MV-4-11 (cell line): ENCODE measurements at places on chromosomes 7 and 10.

DNA sequence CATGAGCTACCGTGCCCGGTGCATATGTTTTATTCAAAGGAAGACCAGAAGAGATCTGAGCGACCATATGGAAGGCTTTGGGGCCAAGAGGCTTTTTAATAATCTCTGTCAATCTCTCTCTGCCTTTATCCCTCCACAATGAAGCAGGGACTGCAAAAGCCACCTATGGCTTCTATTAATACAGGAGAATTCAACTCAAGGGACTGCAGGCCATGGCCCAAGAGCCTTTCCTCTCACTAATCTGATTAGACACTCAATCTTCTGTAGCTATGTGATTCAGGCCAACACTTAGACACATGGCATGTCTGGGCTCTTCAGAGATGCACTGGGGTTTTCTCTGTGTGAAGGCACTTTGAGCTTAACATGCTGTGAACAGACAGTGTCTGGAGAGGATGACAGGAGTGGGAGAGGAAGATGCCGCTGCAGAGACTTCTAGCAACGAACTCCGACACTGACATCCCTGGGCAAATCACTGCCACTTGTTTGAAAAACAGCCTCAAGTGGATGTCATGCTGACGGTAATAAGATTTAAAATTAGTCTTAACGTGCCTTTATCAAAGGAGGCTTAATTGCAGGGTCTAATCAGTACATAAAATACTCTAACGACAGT lies 114.4 kb upstream of the AOAH start:
- no peak for DNase-seq

DNA sequence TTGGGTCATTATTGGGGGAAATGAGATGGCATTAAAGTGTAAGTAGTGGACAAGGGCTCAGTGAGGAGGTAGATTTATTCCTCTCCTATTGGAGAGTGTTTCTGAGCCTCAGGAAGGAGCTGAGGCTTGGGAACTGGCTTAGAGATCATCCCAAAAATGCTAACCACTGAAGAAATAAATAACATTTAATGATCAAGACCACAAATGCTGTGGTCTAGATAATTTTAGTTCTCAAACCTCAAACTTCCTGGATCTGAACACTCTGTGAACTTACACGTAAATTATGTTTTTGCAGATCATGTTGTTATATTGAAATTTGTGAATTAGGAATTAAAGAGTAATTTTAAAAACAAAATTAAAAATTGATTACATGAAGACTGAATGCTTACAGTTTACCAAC lies 27.3 kb downstream of the MDFIC start:
- peak; percentile 12 for DNase-seq

DNA sequence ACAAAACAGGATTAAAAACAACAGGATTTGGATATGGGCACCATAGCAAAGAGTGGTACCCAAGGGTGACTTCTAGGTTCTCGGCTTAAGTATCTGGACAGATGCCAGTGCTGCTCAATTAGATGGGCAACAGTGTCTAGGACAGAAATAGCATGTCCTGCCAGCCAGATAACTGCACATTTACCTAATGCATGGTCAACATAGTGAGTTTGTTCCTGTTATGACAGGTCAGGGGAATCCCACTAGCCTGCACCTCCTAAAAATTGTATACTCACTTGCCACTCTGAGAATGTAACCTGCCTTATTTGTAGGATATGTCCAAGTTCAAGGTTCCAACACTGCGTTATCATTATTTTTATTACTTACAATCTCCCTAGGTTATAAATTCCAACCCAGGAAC lies 471.7 kb downstream of the GRM8 start:
- no peak for DNase-seq

GRCh38 chr10:1347962-1348772 lies 292.0 kb downstream of the WDR37 start:
- DNase-seq = no peak

GRCh38 chr7:131581241-131582051 lies 25.0 kb upstream of the PODXL start:
- no peak for DNase-seq

- no peak for DNase-seq
These were observed 36.5 kb downstream of the ETV1 start for GRCh38 chr7:13952921-13953320.

DNA sequence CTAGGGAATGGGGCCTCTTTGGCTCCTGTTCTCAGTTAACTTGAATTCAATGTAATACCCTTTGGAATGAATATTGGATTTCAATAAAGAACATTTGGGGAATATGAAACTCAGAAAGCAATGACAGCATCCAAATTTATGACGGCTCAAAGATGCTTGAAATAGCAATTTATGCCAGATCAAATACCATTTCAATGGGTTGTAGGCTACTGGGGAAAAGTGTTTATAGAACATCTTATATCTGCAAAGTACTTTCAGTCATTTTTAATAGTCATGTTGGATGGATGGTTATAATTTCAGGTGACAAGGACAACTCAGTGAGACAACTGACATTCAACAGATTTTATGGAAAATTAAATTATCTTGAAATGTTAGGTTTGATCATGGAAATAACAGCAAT lies 772.7 kb downstream of the PHTF2 start:
- DNase-seq = no peak

- no peak for DNase-seq
These were observed 27.1 kb upstream of the VCL start for GRCh38 chr10:73970845-73971244.

DNA sequence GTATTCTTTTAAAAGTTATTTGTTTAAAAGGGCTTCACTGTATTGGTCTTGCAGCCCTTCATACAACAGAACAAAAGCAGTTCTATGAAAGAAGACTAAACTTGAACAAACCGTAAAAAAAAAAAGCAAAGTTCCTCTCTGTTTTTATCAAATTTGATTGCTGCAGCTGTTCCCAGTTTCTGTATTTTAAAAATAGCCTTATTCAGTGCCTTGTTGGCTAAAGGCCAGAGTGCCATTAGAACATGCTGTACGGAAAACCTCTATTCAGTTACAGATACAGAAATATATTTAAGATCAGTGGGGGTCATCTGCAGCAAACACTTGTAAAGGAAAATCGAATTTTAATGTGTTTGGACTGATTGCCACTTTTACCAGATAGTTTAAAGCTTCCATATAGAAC lies 207.8 kb upstream of the ETV1 start:
- DNase-seq = no peak

- no peak for DNase-seq
These were observed 35.5 kb downstream of the PPP1R3C start for GRCh38 chr10:91597197-91597881.

DNA sequence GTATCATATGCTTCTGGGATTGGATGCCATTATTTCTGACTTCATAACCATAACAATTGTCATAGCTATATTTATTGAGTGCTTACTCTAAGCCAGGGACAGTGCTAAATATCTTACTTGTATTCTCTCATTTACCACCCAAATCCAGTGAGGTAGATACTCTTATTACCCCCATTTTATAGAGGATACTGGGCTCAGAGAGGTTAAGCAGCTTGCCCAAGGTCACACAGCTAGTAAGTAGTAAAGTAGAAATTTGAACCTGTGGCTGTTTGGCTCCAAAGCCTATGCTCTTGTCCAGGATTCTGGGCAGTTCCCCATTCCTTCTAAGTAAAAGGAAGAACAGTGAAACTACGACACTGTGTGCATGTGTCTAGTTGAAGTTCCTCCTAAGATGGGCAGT lies 56.5 kb downstream of the COL13A1 start:
- no peak for DNase-seq

DNA sequence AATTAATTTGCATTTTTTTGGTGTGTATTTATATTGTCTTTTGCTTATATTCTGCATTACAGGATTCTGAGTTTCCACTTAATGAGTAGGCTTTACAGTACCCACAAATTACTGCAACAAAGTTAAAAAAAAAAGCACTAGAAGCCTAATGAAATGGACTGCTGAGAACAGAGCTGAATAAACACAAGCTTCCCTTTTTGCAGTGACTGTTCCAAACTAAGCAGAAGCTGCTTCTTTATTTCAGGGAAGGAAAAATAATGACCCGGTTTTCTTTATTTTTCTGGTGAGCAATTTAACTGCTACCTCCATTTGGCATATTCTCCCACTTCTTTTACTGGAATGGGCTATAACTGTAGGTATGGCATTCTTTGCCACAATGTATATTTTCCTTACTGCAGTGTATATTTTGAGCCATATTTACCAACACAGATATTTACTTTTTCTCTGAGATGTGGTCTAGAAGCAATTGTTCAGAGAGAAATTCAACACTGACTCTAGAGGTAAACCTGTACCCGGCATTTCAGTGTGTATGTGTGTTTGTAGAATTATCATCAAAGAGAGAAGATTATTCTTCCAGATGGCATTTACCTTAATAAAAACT lies 56.9 kb downstream of the HDAC9 start:
- DNase-seq = peak; percentile 45

DNA sequence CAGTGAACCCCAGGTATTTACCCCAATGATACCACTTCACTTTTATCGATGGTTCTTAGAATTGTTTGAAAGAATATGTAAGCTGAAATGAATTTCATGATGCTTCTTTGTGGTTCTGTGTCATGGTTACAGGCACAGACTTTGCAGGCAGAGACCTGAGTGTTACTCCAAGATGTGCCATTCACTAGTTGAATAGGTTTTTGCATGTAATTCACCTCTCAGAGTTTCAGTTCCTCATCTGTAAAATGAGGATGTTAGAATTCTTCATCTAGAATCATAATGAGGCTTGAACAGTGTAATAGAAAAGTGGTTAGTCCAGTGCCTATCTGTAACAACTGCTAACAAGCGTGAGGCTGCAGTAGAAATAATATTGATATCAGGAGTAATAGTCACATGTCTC lies 54.6 kb downstream of the VSTM2A start:
- DNase-seq = no peak

GRCh38 chr7:140121326-140121725 lies 55.5 kb downstream of the KDM7A start:
- DNase-seq = no peak

- DNase-seq = no peak
These were observed 615.1 kb downstream of the SUGCT start for GRCh38 chr7:40749877-40750276.

GRCh38 chr7:85748861-85749260 lies 562.0 kb upstream of the SEMA3D start:
- DNase-seq = no peak

DNA sequence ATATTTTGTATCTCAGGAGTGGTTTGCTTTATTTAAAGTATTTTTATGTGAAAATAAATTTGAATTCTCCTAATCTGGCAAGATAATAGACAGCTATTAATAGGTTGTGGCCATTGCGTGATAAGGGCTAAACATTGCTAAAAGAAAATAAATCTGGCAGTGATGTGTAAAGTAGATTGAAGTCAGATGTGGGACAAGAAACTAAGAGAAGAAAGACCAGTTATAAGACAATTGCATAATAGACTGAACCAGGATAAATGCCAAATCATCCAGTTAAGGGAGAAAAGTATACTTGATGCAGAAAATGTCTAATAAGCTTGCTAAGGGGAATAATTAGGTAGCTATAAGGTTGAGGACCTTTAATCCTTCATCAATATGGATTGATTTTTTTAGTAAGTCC lies 197.5 kb upstream of the CSTF2T start:
- no peak for DNase-seq

DNA sequence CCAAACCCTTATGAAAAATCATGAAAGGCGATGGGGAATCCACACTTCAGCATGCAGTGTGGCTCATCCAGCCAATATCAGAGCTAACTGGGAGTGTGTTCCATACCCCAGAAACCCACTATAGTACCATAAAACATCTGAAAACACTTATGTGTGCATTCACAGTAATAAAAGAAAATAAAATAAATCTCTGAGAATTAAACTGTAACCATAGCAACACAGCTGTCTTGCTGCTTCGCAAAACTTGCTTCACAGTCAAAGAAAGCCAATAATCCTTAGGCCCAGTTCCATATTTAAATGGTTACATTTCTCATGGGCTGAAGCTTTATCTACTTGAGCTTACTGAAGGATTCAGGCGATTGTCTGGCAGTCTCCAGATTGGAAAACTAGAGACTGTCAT lies 19.9 kb upstream of the POLR1F start:
- no peak for DNase-seq

DNA sequence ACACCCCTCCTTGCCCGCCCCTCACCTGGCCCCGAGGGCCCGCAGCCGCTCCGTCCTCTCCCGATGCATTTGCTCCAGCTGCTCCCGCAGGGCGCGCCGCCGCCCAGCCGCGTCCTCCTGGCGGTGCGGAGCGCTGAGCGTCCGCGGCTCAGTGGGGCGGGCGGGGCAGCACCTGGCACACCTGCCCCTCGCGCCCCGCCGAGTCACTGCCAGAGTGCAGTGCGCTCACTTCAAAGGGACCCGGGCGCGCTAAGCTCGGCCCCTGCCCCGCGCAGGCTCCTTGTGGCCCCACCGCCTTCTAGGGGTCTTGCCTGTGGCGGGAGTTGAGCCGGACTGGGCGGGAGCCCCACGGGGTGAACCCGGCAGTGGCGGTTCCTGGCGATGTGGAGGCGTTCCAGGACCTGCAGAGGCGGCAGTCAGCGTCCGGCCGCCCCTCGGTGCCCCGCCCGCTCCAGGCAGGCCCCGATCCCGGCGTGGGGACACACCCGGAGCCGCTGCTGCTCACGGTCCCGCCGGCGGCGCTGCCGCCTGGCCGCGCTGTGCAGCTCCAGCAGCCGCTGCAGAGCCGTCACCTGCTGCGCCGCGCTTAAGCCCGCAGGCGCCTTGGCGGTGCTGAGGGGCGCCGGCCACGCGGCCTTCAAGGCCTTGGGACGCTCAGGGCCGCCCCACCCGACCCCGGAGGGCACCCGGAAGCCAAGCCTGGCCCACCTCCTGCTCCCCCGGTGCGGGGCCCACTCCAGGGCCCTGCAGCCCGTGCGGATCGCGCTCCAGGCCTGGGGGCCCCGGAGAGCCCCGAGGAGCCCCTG lies 6.7 kb downstream of the ATP6V1F start:
- no peak for DNase-seq

DNA sequence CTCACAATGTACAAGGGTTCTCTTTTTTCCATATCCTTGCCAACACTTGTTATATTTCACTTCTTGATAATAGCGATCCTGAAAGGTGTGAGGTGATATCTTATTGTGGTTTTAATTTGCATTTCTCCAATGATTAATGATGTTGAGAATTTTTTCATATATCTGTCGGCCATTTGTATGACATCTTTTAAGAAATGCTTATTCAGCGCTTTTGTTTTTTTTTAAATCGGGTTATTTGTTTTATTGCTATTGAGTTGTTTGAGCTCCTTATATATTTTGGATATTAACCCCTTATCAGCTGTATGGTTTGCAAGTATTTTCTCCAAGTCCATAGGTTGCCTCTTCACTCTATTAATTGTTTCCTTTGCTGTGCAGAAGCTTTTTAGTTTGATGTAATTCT lies 218.8 kb downstream of the MTERF1 start:
- no peak for DNase-seq

GRCh38 chr10:70533189-70533558 lies 54.6 kb downstream of the PALD1 start:
- no peak for DNase-seq

- no peak for DNase-seq
These were observed 114.1 kb upstream of the IGFBP3 start for GRCh38 chr7:46035166-46035565.

- DNase-seq = no peak
These were observed 62.3 kb downstream of the C10orf120 start for GRCh38 chr10:122637376-122637775.

DNA sequence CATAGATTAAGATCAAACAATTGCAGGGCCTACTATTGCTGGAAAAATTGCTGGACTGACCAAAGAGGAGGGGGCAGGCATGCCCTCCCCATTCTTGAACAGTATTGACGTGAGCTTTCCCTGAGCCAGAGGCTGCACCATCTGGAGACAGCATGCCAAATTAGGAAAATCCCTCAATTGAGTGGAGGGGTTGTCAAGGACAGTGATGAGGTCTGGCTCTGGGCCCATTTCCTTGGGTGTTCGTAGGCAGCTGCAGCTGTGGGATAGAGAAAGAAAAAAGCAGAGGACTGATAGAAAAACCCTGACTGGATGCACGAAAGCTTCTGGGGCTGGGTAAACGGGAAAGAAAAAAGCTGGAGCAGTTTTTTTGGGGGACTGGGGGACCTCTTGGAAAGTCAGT lies 22.8 kb upstream of the ORC5 start:
- DNase-seq = no peak
